ENCODE measurements at places on chromosomes 6 and 20. TPM values are rescaled to one million over a fixed set of nuclear protein-coding genes. Genes with fewer than 3 reads are reported as not detected.
A peak's percentile ranks its signal among the peaks of the same experiment; 100 is the strongest.

Gene DPPA5
- 1.5 TPM for total RNA-seq

DNA sequence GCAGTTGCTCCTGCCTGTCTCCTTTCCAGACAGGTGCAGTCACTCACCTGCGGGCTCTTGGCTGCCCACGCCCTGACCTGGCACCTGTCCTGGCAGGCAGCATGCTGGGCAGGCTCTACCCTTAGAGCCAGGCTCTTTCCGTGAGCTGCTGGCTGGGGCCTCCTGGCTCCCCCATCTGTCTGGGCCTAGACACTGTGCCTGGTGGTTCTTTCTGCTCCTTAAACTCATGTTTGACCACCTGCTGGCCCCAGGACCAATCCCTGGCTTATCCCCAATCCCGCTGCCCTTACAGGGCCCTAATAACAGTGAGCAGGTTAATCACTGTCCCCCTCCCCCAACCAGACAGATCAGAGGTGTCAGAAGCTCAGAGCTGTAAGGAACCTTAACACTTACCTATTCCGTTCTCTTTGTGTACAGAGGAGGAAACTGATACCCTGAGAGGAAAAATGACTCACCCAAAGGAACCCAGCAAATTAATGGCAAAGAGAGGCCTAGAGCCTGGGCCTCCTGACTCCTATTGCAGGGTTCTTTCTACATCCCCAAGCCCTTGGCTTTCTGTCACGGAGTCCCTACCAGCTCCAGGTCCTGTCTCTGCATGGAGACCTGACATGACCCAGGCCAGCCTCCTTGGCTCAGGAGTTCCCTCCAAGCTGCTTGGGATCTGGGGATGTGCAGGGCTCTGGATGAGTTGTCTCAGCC, 54.7 kb downstream of the RAB44 start:
- H3K27me3 ChIP-seq = no peaks in the 10 kb centered on the region
- no peaks in the 10 kb centered on the region for H3K4me1 ChIP-seq
- no peak overlapping the region for H3K27ac ChIP-seq
- no peak for DNase-seq
- no peak overlapping the region for H3K4me3 ChIP-seq

Gene GABBR1
- 75.9 TPM for total RNA-seq

- H3K4me1 ChIP-seq = no peaks in the 10 kb centered on the region
- H3K27ac ChIP-seq = no peak overlapping the region
- H3K27me3 ChIP-seq = no peaks in the 10 kb centered on the region
- H3K36me3 ChIP-seq = peaks cover 3% of the 10 kb centered on the region
Measured at GRCh38 chr6:143441680-143442545, 8.6 kb downstream of the ADAT2 start.

GRCh38 chr6:2157441-2158127, 87.8 kb downstream of the GMDS start:
- H3K36me3 ChIP-seq = no peaks in the 10 kb centered on the region
- H3K4me1 ChIP-seq = peaks cover 3% of the 10 kb centered on the region
- DNase-seq = no peak
- no peak overlapping the region for H3K27ac ChIP-seq
- no peak overlapping the region for H3K4me3 ChIP-seq

DNA sequence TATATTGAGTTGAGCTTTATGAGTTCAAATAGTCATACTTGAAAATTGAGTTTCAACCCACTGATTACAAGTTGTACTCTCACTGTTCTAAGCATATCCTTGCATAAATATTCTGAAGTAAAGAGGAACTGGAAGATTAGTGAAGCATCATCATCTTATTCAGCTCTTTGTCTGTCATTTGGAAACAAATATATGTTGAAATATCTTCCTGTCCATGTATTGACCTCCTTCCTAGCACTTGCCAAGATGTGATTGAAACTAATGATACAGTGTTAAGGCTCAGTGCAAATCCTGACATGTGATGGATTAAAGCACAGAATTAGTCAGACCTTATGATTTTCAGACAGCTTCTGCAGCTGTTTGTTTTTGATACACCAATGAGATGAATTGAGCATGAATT, 434.3 kb downstream of the TBC1D32 start:
- H3K4me3 ChIP-seq = no peak overlapping the region
- H3K36me3 ChIP-seq = no peaks in the 10 kb centered on the region
- no peak for DNase-seq
- H3K27ac ChIP-seq = no peak overlapping the region

Gene GCNT2
- total RNA-seq = 54.3 TPM

Gene CST3
- 53.2 TPM for total RNA-seq

DNA sequence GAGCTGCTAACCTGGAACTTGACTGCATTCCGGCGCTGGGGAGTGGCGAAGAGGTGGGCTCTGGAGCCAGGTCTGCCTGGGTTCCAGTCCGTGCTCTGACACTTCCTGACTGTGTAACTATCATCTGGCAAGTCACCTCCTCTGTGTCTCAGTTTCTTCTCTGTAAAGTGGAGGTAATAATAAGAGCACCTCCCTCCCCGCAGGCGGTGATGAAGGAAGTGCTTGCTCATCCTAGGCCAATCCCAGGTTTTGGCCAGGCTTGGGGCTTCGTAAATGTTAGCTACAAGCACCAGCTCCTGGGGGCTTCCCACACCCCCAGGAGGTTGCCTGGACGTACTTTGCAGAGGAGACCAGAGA, 32.8 kb downstream of the SNAI1 start:
- H3K27ac ChIP-seq = no peak overlapping the region
- H3K4me3 ChIP-seq = no peak overlapping the region
- no peaks in the 10 kb centered on the region for H3K36me3 ChIP-seq

Gene CRISP1
- not detected for total RNA-seq

DNA sequence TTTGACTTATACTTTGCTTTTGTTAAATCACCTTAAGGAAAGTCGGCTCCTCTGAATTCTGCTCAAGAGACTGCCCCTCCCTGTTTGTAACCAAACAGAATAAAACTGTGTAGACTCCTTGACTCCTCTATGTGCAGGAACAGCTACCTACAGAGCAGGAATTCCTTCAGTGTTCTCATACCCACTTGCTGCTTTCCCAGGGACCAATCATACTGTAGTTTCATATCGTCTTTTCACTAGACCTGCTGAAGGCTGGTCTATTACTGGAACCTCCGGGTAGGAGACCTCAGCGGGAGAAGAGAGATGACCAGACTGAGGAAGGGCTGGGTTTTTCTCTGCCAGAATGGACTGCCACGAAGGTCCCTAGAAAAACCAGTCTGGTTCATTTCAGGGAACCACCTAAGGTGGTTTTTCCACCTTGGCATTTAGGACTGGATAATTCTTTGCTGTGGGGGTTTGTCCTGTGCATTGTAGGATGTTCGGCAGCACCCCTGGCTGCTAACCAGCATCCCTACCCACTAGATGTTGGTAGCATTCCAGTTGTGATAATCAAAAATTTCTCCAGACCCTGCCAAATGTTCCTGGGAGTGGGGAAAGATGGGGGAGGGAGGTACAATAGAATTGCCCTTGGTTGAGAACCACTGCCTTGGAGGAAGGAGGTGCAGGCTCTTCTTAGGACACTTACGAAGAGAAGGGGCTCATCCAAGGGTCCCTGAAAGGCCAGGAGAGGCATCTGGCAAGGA, 80.5 kb downstream of the DNAAF9 start:
- H3K4me3 ChIP-seq = no peak overlapping the region
- no peaks in the 10 kb centered on the region for H3K36me3 ChIP-seq
- H3K4me1 ChIP-seq = no peaks in the 10 kb centered on the region
- H3K27me3 ChIP-seq = no peaks in the 10 kb centered on the region
- no peak overlapping the region for H3K27ac ChIP-seq

DNA sequence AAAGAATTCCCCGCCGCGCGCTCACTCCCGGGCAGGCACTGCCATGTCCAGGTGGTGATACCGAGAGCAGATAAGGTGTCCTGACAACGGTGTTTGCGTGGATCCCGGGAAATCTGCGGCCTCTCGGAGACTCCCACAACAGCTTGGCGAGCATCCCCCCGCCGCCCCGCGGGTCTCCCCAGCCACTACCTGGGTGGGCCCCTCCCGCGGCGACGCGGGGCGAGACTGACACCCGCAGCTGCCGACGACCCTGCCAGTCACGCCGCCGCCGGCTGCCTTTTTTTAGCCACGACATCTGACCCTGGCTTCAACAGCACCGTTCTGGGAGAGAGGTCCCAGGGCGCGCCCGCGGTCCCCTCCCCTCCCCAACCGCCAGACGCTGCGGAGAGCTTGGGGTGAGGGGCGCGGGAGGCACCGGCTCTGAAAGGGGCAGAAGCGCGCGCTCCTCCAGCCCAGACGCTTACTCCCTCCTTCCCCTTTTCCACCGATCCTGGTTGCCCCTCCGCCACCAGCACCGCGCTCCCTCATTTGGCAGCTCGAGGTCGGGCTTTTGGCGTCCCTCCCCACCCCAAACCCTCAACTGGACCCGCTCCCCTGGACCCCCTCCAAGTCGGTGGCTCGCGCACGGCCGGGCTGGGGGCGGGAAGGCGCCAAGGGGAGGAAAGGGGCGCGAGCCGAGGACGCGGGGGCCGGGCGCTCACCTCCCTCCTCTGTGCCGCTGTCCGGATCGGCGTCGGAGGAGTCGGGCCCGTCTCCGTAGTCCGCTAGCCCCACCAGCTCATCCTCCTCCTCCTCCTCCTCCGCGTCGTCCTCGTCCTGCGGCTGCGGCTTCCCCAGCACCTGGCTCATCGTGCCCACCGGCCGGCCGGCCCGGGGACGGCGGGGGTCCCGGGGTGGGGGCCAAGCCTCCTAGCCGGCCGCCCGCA, 665 bp downstream of the RRAGD start:
- peak; percentile 78 for DNase-seq
- H3K36me3 ChIP-seq = no peaks in the 10 kb centered on the region
- no peak overlapping the region for H3K27ac ChIP-seq
- H3K4me1 ChIP-seq = peaks cover 10% of the 10 kb centered on the region
- H3K4me3 ChIP-seq = peak overlapping the region; percentile 98

Gene HSPA1L
- total RNA-seq = 1.9 TPM

DNA sequence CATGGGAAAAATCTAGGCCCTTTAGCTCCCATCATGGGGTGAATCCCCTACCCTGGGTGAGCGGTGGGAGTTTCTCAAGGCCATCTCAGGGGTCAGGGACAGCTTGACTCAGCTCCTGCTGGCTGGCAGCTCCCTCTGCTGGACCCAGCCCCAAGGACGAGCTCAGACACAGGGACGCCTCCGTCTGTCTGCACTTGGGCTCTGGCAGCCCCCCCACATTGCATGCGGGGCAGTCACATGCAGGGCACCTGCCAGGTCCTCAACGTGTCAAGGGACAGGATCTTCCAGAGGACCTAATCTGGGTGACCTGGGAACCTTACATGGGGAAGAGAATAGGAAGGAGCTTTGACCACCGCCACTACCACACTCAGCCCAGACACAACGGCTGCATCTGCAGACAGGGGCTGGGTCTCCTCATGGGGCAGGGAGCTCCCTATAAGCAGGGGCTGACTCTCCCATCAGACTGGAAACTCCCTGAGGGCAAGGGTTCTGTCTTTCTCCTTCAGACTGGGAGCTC, 173.4 kb downstream of the MRPL14 start:
- DNase-seq = peak; percentile 66
- no peak overlapping the region for H3K4me3 ChIP-seq
- peaks cover 5% of the 10 kb centered on the region for H3K4me1 ChIP-seq
- H3K27ac ChIP-seq = no peak overlapping the region
- no peaks in the 10 kb centered on the region for H3K27me3 ChIP-seq
